Kidney capillary endothelial cell (primary cell): ENCODE measurements at places on chromosomes 1 and 21.

DNA sequence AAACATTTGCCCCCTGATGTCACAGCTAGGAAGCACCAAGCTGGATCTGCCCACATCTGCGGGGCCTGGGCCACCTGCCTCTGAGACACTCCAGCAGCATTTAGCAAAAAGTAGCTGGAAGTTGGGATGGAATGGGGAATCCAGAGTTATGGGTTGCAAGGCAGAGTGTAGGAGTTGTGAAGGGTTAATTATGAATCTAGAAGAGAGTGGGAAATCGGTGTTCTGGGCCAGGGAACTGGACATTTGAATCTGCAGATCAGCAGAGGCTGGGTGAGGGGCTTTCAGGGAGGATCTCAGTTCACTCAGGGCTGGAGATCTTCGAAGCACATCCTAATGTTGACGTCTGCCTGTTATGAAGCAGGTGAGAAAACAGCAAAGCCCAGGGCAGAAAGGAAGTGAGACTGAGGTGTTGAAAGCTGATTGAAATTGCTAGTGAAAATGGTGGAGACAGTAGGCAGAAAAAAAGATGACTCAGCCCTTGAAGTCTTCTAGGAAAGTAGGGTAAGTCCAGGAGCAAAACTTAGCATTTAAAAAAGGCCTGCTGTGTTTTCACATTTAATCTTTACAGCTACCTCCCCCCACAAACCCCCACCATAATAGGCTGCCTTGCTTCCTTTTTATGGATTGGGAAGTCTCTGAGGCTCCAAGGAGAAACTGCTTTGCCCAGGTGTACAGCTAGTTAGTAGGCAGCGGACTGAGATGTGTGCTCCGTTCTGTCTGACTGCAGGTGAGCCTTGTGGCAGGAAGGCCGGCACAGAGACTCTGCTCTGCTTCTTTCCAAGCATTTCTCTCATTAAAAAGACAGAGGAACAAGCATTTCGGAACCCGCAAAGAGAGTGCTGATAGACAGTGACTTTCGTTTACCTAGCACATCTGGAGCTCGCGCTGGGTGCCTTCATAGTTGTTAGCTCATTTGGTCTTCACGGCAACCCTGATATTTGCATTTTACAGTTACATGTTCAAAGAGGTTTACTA lies 7.2 kb downstream of the VANGL1 start:
- no peak for DNase-seq

DNA sequence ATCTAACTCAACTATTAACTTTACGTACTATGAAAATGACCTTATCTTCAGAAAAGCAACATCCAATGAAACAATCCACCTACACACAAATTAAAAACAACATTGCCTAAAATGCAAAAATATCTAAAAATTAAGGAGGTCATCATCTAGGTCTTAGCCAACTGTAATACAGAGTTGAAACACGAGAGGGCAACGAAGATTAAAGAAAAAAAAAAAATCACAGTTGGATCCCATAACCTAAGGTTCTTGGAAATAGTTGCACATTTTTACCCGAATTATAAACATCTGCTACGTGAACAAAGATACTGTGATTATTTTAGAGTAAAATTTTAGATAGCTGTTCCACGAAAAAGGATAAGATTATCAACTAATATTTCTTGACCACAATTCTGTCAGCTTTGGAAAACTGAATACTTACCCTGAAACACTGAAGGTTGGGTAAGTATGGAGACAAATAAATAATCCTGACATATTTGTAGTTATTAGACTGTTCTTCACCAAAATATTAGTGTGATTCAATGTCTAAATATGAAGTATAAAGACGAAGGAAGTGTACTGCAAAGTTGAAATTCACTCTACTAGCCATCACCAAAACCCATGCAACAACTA lies 88.0 kb upstream of the AK4 start:
- no peak for DNase-seq

- no peak for DNase-seq
These were observed 97.3 kb downstream of the USH2A start for GRCh38 chr1:216325946-216326345.

DNA sequence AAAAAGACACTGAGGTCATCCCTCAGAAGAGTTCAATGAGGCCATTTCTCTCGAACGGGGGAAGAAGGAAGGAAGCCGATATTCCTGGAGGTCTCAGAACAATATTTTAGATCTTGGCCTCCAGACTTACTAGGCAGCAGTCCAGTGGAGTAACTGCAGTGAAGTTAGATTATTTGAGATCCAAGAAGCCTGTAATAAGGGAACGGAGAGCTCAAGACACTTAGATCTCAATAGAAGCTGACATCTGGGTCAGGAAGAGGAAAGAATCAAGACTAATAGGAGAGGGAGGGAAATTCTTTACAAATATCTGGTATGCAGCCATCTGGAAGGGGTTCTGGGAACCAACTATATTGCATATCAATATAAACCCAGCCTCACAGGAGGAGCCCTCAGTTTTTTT lies 13.6 kb upstream of the ENAH start:
- no peak for DNase-seq

DNA sequence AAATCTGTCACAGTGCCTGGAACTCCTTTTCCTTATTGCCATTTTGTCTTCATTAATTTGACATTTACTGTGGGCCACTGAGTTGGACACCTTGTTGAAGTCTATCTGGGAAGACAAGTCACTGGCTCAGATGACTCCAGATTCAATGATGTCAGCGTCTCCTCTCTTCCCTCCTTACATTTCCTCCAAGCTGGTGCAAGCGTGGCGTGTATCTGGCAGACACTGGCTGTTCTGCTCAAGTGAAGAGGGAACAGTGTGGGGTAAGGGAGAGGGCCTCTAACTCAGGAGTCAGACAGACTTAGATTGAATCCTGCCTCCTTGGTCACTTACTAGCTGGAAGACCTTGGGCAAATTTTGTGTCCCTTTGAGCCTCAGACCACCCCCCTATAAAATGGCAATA lies 8.7 kb upstream of the ZNF691 start:
- DNase-seq = no peak

- no peak for DNase-seq
These were observed 31.6 kb downstream of the EEIG2 start for GRCh38 chr1:108591466-108591865.

GRCh38 chr21:41755258-41755933 lies 11.5 kb downstream of the RIPK4 start:
- DNase-seq = no peak

DNA sequence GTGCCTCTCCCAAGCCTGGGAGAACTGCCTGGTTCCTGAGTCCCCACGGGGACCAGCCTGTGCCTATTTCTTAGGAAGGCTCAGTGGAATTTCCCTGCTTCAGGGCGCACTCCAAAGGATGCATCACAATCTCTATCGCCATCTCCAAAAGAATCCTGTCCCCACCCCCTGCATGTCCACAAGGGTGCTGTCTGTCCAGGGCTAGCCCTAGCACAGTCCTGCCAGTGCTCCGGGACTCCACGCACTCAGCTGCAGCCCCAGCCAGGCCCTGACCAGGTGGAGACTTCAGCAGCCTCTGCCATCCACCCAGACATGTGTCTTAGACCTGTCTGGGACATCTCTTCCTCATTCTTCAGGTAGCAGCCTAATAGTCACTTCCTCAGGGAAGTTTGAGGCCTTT lies 199.7 kb downstream of the GRIK3 start:
- DNase-seq = no peak

DNA sequence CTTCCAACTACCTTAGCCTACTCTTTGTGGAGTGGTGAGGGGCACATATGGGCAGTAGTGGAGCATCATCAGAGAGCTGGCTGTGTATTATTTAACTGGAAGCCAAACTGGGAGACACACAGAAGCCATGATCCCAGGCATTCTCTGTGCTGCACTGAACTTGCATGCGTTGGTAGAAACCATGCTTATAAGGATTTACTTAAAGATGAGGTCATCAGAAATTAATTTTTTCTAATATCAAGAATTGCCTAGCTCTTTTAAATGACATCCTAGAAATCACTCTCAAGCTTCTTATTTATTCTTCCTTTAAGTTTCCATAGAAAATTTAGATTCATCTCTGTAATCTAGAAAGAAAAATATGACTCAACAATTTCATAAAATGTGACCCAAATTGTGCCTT lies 136.2 kb downstream of the KCNK1 start:
- DNase-seq = no peak

DNA sequence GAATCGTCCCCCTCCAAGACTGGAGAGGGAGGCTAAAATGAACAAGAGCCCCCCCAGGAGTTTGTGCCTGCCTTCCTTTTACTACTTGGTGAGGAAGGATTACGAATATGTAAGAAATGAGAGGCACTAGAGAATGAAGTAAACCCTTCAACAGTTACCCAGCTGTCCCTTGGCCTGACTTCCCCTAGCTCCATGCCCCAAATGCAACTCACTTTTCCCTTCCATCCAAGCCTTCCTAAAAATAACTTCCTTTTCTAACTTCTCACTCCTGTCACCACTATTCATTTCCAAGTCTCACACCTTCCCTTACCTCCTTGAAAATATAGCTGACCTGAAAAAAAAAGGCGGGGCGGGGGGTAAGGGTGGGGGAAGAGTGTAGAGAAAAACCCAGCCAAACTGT lies 96.6 kb upstream of the HNRNPU start:
- no peak for DNase-seq

DNA sequence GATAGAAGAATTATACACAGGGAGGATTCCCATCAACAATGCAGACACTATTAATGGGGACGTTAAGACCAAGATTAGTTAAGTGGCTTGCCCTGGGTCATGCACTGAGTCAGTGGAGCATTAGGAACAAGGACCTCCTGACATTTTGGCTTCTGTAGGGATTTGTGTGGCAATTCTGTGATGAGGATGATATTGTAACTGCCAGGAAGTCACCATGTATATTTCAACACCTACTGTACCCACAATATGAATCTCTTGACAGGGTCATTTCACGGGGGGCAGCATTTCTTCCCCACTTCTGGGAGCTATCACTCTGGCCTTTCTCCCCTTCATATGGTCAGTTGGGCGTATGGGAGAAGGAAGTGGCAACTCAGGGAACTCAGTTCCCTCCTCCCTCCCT lies 134.9 kb downstream of the RUNX1 start:
- no peak for DNase-seq

- DNase-seq = no peak
These were observed 8.3 kb downstream of the PPFIA4 start for GRCh38 chr1:203034422-203035110.

DNA sequence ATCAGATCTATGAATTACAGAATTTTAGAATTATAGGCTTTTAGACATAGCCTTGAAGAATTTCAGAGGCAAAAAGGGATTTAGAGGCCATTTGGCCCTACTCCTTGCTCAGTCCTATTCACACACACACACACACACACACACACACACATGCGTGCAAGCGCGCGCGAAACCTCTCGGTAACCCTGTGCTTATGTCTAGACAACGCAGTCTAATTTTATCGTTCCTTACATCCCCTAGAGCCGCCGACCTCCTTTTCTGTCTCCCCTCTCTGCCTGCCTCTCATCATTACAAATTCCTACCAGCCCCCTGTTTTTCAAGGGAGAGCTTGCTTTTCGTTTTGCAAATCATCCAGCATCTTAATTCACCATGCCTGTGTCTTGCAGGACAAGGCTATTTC lies 252.1 kb downstream of the FOXD2 start:
- DNase-seq = no peak

DNA sequence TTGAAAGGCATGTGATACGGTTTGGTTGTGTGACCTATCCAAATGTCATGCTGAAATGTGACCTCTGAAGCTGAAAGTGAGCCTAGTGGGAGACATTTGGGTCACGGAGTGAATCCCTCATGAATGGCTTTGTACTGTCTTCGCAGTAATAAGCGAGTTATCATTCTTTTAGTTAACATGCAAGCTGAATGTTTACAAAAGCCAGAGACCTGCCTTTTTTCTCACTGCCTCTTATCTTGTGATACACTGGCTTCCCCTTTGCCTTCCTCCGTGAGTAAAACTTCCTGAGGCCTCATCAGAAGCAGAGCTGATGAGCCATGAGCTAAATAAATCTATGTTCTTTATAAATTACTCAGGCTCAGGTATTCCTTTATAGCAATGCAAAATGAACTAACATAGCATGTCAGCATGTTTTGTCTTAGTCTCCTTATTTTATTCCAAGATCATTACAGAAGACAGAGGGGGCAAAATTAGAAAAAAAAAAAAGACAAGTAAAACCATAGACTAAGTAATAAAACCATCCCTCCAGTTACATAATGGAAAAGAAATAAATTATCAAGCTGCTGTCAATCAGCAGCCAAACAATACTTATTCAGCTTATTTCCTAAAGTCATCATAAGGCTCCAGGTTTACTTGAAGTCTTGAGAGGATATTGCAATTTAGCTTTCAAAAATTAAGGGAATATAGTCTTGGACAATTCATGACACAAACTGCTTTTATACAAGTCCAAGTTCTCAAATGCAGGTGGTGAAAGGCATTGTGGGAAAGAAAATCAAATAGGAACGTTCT lies 12.1 kb downstream of the RGS18 start:
- peak; percentile 85 for DNase-seq

GRCh38 chr1:17916702-17917101 lies 161.6 kb downstream of the ACTL8 start:
- no peak for DNase-seq

- DNase-seq = no peak
These were observed 281.6 kb downstream of the BRINP3 start for GRCh38 chr1:190196020-190196419.

- DNase-seq = peak; percentile 21
These were observed 80.7 kb upstream of the CHODL start for GRCh38 chr21:18163956-18164355.

- no peak for DNase-seq
These were observed 136.0 kb upstream of the KLHDC7A start for GRCh38 chr1:18344755-18345154.

GRCh38 chr1:206105464-206105995 lies 11.7 kb downstream of the AVPR1B start:
- DNase-seq = no peak

GRCh38 chr1:221736714-221737113 lies 5.2 kb downstream of the DUSP10 start:
- no peak for DNase-seq

- no peak for DNase-seq
These were observed 23.4 kb upstream of the RNF187 start for GRCh38 chr1:228463559-228464455.

GRCh38 chr1:94055459-94056122 lies 65.4 kb downstream of the ABCA4 start:
- no peak for DNase-seq

DNA sequence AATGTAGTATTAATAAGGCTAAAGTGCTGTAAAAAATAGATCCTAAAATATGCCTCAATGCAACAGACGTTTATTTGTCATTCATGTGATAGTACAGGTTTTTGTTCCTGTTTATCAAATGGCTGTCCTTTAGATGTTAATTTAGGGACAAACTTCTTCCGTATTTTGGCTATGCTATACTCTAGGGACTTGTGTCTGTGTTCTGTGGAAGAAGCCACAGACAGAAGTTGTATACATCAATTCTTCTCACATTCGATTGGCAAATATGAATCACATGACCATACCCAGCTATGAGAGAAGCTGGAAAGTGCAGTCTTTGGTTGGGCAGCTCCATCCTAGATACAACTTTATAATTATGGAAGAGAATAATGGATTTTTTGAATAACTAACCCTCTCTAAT lies 232.7 kb upstream of the SNX7 start:
- no peak for DNase-seq
